ENCODE measurements at places on chromosomes 5 and 9. TPM values are rescaled to one million over a fixed set of nuclear protein-coding genes. Genes with fewer than 3 reads are reported as not detected.

GHR gene
- 20.5 TPM for total RNA-seq

DMRT2 gene
- 0.64 TPM for total RNA-seq

RNF14 gene
- 40.4 TPM for total RNA-seq

GPRIN1 gene
- 1.7 TPM for total RNA-seq

CAVIN4 gene
- not detected for total RNA-seq

TAF11L5 gene
- not detected for total RNA-seq

FAM169A gene
- 0.94 TPM for total RNA-seq

SPATA31C1 gene
- not detected for total RNA-seq

TRIM36 gene
- 1.8 TPM for total RNA-seq

C9 gene
- total RNA-seq, result not detected

GPR150 gene
- total RNA-seq, result 0.60 TPM

GRCh38 chr5:1108865-1109174, 3.0 kb downstream of the SLC12A7 start:
- H3K4me3 ChIP-seq, result peak overlapping the region; percentile 85
- no peaks in the 10 kb centered on the region for H3K36me3 ChIP-seq
- peaks cover 62% of the 10 kb centered on the region for H3K4me1 ChIP-seq
- DNase-seq, result no peak
- no peaks in the 10 kb centered on the region for H3K27me3 ChIP-seq

DNA sequence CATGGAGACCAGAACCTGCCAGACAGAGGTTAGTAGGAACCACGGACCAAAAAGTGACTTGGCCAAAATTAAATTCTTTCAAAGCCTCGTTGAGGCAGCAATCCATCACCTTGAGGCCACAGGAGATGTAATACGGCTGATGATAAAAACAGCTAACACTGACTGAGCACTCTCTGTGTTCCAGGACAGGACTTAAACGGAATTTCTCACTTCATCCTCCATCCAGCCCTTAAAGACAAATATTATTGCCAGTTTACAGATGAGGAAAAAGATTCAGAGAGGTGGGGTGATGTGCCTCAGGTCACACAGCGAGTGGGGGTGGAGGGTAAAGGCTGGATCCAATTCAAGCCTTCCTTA, 25.1 kb downstream of the STK10 start:
- no peaks in the 10 kb centered on the region for H3K27me3 ChIP-seq
- DNase-seq, result no peak
- no peak overlapping the region for H3K4me3 ChIP-seq
- H3K27ac ChIP-seq, result no peak overlapping the region
- H3K4me1 ChIP-seq, result peaks cover 25% of the 10 kb centered on the region

DNA sequence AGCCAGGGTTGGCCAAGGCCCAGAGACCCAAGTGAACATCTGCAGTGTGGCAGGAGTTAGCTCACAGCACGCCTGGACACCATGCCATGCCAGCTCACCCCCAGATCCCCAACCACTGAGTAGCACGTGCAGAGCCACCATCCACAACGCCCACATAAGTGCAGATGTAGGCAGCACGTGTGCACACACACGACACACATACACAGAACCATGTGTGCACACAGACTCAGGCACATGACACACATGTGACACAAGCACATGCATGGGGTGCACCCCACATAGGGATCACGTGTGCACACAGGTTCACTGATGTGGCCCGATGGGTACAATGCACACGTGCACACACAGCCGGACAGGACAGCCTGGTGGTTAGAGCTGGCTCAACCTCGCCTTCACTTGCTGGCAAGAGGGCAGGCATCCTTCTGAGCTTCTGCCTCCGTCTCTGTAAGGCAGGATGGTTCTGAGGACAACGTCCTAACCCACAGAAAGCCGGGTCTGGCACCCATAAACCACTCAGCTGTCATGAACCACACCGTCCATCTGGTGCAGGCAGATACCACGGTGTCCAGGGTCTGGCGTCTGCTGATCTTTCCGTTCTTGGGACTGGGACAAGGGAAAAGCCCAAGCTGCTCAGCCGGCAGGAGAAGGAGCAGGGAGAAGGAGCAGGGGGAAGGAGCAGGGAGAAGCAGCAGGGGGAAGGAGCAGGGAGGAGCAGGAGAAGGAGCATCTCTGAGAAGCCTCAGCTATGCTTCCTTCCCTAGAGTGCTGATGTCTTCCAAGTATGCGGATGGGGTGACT, 12.0 kb downstream of the LRRC26 start:
- no peak overlapping the region for H3K27ac ChIP-seq
- peaks cover 32% of the 10 kb centered on the region for H3K4me1 ChIP-seq
- H3K36me3 ChIP-seq, result no peaks in the 10 kb centered on the region
- H3K4me3 ChIP-seq, result no peak overlapping the region
- DNase-seq, result no peak

DNA sequence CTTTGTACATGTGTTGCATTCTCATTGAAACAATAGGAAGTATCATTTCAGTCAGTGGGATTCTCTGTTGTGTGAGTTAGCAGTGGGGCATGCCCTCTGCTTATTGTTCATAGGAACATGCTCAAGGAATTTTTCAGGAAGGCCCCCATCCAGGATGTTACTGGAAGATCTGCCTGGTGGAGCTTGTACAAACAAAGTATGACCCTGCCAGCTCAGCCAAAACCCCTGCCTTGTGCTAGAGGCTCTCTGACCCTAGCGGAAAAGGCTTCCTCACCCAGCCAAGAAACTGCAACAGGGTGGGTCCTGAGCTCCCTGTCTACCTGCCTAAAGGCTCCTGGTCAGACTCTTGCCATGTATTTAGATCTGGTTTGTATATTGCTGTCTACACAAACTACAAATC, 43.2 kb downstream of the MRRF start:
- no peak for DNase-seq
- H3K27ac ChIP-seq, result no peak overlapping the region
- no peaks in the 10 kb centered on the region for H3K27me3 ChIP-seq
- peaks cover 59% of the 10 kb centered on the region for H3K36me3 ChIP-seq
- H3K4me1 ChIP-seq, result peaks cover 3% of the 10 kb centered on the region
- H3K4me3 ChIP-seq, result no peak overlapping the region

- H3K27me3 ChIP-seq, result peaks cover 7% of the 10 kb centered on the region
- no peaks in the 10 kb centered on the region for H3K4me1 ChIP-seq
- no peak overlapping the region for H3K4me3 ChIP-seq
Observed at GRCh38 chr5:174145091-174145490, 99.6 kb downstream of the NSG2 start.

GRCh38 chr5:112637343-112637742, 100.3 kb upstream of the APC start:
- H3K27ac ChIP-seq, result no peak overlapping the region
- DNase-seq, result no peak
- H3K27me3 ChIP-seq, result no peaks in the 10 kb centered on the region

DNA sequence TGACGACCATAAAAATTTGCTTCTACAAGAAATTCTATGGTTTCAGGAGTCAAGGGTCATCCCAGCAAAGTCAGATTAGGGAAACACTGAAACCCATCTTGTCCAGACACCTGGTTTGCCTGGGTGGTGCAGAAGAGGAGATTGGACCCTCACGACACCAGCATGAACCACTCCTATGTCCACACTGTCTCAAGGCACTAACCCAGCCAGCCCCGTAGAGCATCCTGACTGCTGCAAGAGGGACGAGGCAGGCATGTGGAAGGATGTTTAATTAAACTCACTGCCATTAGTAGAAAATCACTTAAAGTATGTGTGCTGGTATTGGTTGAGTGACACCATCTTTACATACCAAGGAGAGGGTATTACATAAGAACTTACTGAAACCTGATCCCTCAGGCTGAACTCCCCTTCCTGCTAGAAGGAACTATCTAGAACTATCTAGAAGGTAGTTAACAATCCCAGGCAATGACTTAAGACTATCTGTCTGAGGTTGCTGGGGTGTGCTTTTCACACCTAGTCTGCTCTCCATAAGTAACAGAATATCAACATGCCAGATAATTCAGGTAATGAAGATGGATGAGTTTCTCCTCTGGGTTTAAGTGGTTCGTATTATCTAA, 93.6 kb downstream of the SEMA6A start:
- no peak overlapping the region for H3K4me3 ChIP-seq
- no peaks in the 10 kb centered on the region for H3K27me3 ChIP-seq
- DNase-seq, result no peak
- no peaks in the 10 kb centered on the region for H3K4me1 ChIP-seq

DNA sequence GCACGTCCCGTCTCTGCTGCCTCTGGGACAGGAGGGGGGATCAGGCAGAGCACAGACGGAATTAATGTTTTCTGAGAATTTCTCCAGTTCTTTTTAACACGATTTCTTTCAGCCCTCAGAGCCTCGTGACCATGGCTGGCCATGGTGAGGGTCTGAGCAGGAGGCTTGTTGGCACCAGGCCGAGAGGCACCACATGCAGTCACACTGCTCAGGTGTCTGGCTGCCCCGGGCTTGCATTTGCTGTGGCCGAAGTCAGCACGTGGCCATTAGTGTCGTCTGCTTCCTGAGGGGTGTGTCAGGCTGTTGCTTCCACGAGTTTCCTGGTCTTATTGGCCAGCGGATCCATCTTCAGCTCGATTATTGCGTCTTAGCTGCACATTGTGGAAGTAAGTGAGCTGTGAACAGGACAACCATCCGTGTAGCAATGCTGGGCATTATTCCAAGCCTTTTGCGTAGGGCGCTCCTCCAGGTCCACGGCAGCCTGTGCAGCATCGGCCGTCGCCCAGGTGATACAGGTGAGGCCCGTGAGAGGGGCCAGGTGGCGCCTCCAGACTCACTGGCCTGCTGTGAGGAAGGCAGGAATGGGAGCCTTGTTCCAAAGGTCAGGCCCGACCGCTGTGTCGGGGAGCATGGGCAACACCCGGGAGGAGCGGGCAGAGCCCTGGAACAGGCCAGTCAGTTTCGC, 114.2 kb upstream of the CACNA1B start:
- no peaks in the 10 kb centered on the region for H3K27me3 ChIP-seq
- DNase-seq, result no peak

DNA sequence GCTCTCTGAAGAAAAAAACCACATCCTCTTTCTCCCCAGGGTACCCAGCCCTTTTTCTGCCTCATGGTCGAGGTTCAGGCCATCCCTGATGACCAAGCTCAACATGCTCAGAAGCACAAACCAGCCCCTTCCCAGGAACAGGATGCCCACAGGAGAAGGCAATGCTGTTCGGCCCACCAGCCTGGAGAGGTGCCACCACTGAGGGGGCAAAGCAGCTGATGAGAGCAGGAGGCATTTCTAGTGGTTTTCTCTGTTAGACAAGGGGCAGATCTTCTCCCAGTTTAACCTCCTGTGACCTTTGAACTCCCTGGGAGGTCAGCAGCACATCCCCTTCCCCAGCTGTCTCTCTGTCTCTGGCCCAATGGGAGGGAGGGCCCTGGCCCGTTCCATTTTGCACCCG, 73.0 kb downstream of the PAX5 start:
- peak; percentile 58 for DNase-seq
- H3K4me3 ChIP-seq, result no peak overlapping the region
- peaks cover 6% of the 10 kb centered on the region for H3K4me1 ChIP-seq
- peaks cover 20% of the 10 kb centered on the region for H3K27me3 ChIP-seq
- H3K27ac ChIP-seq, result no peak overlapping the region
- no peaks in the 10 kb centered on the region for H3K36me3 ChIP-seq

DNA sequence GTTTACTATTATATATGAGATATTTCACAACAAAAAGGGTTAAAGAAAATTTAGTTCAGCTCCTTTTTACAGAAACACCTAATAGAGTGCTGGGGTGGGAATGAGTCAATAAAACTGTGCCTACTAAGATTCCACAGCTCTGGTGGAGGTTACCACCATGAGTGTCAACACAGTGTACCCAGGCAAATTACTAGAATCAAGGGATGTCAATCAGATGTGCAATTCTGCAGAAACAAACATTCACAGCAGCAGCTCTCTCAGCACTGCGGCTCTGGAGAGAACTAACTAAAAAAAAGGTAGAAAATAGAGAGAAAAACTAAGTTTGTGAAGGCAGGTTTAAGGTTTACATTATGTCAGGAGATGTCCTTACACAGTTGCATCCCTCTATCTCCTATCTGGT, 1313.0 kb downstream of the MAT2B start:
- no peaks in the 10 kb centered on the region for H3K27me3 ChIP-seq
- DNase-seq, result no peak
- H3K36me3 ChIP-seq, result no peaks in the 10 kb centered on the region
- no peak overlapping the region for H3K27ac ChIP-seq
- H3K4me3 ChIP-seq, result no peak overlapping the region

- DNase-seq, result no peak
- peaks cover 7% of the 10 kb centered on the region for H3K36me3 ChIP-seq
- no peaks in the 10 kb centered on the region for H3K27me3 ChIP-seq
- H3K4me3 ChIP-seq, result no peak overlapping the region
Observed at GRCh38 chr5:78627766-78628165, 20.8 kb downstream of the LHFPL2 start.

GRCh38 chr5:131413605-131414559, 150.0 kb downstream of the CDC42SE2 start:
- no peak for DNase-seq
- no peak overlapping the region for H3K4me3 ChIP-seq
- peaks cover 4% of the 10 kb centered on the region for H3K4me1 ChIP-seq
- H3K36me3 ChIP-seq, result peaks cover 3% of the 10 kb centered on the region

GRCh38 chr5:106862450-106863193, 808.1 kb downstream of the EFNA5 start:
- no peaks in the 10 kb centered on the region for H3K27me3 ChIP-seq
- no peaks in the 10 kb centered on the region for H3K4me1 ChIP-seq
- no peak overlapping the region for H3K27ac ChIP-seq
- no peak for DNase-seq

- no peak overlapping the region for H3K4me3 ChIP-seq
- peak overlapping the region; percentile 15 for H3K27ac ChIP-seq
- peaks cover 26% of the 10 kb centered on the region for H3K4me1 ChIP-seq
- H3K36me3 ChIP-seq, result no peaks in the 10 kb centered on the region
- no peaks in the 10 kb centered on the region for H3K27me3 ChIP-seq
Observed at GRCh38 chr5:169098331-169099121, 202.4 kb downstream of the SLIT3 start.

DNA sequence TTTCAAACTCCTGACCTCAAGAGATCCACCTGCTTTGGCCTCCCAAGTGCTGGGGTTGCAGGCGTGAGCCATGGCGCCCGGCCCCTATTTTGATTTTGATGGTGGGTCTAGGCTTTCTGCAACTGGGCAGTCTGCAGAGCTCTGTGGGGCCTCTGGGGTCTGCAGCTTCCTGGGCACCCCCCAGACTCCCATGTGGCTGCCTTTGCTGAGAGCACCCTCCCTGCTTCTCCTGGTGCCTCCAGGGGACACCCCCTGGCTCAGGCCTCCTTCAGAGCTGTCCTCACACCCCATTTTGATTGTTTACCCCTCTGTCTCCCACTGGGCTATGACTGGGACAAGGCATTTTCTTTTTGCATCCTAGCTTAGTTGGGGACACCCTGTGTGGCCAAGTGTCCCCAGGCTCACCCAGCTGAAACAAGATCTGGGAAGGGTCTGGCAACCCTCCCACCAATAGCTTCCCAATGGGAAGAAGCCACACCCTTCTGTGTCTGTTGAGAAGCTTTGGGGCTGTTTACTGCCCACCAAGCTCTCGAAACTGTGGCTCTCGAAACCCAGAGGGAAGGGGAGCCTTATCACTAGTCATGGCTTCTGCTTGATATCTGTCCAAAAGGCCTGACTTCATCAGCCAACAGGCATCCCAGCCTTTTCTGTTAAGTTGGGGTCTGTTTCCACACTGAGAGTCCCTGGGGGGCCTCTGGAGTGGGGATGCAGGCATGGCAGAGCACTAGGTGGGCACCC, 204.4 kb upstream of the IER5L start:
- H3K27ac ChIP-seq, result peak overlapping the region; percentile 99
- no peak for DNase-seq
- peaks cover 18% of the 10 kb centered on the region for H3K4me1 ChIP-seq
- peak overlapping the region; percentile 74 for H3K4me3 ChIP-seq

All from suprapubic skin (tissue), 4 donors.